ENCODE measurements at places on chromosomes 11 and 22.

DNA sequence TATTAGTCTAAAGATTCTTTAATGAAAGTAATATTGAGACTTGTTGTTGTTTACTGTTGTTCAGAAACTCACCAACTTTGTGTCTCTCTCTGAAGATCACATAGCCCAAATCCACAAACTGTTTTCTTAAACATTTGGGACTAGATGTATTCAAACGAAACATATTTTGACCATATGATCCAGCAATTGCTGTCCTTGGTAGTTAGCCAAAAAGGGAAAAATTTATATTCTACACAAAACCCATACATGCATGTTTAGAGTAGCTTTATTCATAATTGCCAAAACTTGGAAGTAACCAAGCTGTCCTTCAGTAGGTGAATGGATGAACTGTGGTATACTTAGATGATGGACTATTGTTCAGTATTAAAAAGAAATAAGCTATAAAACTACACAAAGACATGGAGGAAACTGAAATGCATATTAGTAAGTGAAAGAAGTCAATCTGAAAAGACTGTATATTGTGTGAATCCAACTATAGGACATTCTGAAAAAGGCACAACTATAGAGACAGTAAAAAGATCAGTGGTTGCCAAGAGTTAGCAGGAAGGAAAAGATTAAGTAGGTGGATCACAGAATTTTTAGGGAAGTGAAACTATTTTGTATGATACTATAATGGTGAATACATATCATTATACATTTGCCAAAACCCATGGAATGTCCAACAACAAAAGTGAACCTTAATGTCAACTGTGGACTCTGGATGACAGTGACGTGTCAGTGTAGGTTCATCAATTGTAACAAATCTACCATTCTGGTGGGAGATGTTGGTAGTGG is 442.9 kb downstream of the INSC start:
- DNase-seq: no peak

DNA sequence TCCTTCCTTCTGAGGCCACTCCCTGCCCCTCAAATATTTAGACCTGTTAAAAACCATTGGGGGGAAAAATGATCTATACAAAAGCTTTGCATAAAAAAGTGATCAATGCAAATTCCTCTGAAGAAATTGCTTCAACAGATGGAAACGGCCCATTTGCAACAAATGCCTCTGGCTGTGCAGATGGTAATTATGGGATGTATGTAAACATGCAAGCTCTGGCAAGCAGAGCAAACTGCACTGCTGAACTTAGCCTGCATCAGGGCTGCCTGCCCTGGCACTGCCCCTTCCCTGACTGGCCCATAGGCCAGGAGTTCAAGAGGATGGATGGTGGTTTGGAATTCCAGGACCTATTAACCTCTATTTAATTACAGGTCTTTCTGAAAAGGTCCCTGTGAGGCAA is 388.7 kb downstream of the MIAT start:
- peak; percentile 17 for DNase-seq

- peak; percentile 52 for DNase-seq
Observed at GRCh38 chr22:46084943-46085827, 65.1 kb upstream of the PPARA start.

DNA sequence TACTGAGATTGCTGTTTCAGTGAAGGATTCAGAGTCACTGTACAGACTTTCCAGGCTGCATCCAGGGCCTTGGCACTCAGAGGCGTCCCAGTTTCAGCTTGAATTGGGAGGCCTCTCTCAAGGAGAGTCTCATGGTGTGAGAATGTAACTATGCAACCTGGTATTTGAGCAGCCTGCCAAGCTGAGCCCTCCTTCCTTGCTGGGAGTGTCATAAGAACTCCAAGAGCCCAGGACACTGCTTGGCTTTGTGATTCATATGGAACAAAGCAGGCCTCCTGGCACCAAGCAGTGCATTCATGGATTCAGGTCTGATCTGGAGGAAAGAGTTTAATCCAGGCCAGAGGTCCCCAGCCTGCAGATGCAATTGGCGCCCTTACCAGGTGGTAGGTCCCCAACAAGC is 171.7 kb downstream of the DBX1 start:
- DNase-seq: peak; percentile 90

DNA sequence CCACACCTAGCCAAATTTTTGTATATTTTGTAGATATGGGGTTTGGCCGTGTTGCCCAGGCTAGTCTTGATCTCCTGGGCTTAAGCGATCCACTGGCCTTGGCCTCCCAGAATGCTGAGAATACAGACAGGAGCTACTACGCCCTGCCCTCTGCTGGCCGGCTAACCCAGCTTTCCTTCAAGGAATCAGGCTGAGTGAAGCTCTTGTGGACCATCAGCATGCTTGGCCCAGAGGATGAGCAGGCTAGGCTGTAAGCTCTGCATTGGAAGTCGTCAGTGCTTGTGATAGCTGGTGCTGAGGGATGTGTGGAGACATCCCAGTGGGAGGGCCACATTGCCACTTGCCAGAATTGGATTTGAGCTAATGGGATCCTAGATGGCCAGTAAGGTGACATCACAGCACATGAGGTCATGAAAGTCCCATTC is 60.6 kb downstream of the MED15 start:
- no peak for DNase-seq

DNA sequence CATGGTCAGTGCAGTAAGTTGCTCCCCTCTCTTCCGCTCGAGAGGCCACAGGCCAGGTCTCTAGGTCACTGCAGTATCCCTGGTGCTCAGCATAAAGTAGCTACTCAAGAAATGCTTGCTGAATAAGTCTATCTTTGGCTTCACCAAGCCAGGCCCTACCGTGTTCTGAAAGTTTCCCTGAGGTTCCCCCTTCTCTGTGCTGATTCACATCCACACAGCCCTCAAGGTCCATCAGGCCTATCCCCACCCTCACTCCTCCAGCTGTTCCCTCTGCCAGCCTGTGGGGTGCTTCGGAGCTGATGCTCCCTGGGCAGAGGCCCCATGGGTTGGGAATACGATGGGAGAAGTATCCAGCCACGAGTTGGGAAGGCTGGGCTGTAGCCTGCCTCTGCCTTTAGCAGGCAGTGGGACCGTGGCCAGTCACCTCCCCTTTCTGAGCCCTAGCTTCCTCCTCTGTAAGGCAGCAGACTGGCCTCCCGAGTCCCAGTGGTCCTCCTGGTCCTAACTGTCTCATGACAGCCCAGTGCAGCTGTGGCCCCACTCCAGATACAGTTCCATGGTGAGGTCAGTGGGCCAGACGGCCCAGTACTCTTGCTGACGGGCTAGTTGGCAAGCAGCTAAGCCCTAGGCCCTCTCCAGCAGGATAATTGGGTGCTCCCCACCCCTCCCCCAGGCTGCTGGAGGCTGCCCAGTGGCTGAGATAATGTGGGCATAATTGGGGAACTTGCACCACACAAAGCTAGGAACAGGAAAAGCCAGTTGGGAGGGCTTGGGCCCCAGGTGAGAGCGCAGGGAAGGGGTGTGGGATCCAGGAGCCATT is 48.2 kb downstream of the NECTIN1 start:
- peak; percentile 47 for DNase-seq

DNA sequence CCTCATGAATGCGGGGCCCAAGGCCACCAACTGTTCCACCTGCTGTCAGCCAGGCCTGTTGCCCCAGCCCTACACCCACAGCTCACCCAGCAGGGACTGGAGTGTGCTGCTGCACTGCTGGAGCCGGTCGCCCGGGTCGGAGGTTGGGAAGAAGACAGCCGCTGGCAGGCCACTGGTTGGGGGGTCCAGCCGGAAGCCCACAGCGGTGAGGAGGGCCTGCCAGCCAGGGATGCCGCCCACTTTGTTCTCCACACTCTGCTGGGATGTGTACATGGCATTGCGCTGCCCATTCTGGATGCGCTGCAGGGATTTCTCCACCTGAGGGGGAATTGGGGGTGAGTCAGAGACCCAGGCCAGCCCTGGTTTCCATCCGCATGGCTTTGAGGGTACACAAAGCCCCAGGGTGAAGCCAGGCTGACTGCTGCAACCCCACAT is 74.2 kb upstream of the PITPNB start:
- no peak for DNase-seq

GRCh38 chr22:31637891-31638618 is 24.0 kb downstream of the PISD start:
- DNase-seq: peak; percentile 21

DNA sequence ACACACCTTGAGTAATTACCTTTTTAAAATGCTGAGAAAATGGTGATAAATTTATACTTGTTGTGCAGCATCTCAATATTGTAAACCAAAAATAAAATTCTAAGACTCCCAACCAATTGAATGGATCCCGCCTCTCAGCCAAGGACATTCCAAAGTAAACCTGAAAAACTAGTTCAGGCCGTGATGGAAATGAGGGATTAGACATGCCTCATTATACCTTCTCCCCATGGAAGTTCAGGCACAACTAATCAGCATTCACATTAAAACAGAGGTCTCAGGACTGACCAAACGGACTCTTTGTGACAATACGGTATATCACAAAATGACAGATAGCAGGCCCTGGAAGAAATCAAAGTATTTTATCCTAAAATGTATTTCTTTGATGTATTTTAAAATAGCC is 907.4 kb upstream of the RAG2 start:
- peak; percentile 60 for DNase-seq

DNA sequence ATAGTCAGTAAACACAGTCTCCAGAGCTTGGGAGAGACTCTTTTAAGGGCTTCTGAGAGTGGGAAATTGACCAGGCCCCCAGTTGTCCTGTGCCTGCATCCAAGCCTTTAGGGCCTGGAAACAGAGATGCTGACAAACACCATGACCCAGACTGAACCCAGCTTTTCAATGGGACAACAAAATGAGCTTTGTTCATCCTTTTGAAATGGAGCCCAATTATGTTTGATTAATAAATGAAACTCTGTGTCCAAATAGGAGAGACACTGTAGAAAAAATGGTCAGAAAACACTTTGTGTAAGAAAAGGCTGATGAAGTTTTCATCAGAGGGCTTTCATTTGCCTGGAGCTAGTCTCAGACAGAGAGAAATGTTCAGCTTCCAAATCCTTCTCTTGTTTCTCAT is 146.0 kb downstream of the RRAS2 start:
- no peak for DNase-seq

DNA sequence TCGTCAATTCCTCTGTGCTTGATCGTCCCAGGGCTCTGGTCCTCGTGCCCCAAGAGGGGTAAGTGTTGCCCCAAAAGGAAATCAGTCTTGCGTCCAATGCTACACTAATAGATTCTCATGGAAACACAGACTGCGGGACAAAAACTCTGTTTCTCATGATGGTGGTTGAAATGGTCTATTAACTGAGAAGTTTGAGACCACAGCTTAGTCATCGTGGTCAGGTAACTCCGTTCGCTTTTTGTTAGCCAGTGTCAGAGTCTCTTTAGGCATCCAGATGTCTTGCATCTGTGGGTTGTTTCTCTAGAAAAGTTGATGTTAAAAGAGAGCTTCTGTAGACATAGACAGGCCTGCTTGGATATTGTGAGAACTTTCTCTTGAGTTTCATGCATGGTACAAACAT is 104.6 kb upstream of the SORL1-AS1 start:
- no peak for DNase-seq

DNA sequence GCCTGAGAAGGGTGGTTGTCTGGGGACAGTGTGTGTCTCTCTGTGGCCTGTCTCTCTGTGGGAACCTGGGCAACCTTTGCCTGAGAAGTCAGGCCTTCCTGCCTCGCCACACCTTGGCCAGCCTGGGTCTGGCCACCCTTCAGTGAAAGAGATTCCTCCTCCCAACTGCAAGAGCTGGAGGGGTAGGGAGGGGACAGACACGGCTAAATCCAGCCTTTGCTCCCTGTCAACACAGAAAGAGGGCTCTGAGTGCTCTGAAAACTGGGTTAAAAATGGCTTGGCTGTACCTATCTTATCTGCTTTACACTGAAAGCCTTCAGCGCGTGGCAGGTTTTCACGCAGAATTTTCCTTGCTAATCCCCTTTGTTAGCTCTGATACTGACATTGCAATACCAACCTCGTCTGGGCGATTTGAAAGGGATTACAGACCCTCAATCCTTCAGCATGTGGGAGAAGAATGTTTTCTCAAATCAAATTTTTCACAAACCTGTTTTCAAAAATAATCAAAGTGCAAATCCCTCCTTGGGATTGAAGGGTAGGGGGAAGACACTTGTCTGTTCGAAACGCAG is 163.7 kb downstream of the DSCAML1 start:
- DNase-seq: no peak

GRCh38 chr11:47056261-47056915 is 119.8 kb downstream of the CSTPP1 start:
- peak; percentile 17 for DNase-seq

GRCh38 chr11:19379465-19379864 is 138.7 kb upstream of the E2F8 start:
- DNase-seq: no peak

DNA sequence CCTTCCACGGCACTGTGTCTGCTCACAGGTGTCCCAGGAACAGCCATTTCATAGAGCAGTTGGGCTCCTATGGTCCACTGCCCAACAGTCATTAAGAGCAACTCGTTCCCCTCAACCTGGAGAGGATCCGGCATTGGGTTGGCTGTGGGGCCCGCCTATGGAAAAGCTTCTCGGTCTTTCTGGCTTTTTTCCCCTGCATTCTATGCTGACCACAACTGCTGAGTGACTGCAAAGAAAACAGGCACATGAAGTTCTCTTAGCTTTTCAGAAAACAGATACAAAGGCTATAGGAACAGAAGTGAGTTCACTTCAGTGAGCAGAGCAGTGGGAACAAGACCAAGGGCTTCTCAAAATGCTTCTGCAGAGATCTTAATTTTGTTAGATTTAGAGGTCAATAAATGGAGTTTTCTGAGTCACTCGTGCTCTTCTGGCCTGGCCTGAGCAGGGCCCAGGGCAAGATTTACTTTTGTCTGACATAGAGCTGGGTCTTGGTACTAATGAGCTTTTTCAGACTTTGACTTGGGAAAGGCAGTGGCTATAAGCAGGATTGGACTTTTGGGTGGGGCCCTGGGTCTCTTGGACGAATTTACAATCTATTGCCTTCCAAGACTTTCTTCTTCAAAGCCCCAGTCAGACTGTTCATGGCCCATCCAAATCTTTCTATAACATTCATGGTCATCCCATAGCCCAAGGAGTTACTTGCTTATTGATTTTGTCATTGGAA is 13.6 kb upstream of the APOL5 start:
- DNase-seq: no peak

GRCh38 chr11:126843096-126843495 is 157.5 kb downstream of the KIRREL3 start:
- no peak for DNase-seq

DNA sequence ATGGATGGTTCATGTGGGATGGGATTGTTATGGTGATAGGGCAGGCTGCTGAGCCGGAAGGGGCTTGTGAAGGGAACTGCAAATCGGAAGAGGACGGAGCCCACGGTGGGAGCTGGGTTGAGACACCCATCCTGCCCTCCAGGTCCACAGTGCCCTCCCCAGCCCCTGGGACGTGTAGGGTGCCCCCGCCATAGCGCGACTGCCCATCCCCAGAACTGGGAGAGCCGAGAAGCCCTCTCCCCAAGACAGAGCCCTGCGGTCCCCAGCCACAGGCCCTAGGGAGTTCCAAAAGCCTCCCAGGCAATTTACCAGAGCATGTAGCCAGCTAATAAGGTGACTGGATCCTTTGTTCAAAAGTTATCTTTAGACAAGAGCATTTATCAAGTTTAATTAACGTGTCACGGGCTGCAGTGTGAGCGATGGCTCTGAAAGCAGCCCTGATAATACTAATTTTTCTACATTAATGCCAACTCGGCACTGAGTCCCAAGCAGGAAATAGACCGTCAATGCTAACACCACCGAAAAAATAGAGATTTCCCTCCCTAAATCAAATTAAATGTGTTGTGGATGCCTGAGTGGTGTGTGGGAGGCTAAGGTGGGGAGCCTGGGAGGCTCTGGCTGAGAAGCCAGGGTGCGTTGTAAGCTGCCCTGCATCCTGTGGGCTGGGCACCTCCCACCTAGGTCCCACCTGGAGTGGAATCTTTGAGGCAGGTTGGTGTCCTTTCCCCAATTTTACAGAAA is 76.8 kb upstream of the RTL6 start:
- no peak for DNase-seq
